ENCODE measurements at places on chromosomes 13 and 19.

DNA sequence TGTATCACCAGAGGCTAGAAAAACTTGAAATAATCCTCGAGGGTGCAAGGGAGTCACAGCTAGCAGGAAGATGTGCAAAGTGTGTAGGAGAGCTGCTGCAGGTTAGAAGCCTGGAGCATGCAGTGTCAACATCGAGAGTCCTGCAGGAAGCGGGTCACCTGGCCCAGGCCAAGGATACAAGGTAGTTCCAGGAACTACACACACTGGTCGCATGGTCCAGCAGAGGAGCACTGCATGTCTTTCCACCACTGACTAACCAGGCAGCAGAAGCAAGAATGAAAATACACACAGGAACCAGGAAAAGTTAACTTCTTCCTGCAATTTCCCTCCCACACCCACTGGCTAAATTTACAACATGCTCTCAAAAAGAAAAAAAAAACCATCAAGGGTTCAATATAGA, 36.0 kb upstream of the MIR17HG start:
- DNase-seq, result no peak

DNA sequence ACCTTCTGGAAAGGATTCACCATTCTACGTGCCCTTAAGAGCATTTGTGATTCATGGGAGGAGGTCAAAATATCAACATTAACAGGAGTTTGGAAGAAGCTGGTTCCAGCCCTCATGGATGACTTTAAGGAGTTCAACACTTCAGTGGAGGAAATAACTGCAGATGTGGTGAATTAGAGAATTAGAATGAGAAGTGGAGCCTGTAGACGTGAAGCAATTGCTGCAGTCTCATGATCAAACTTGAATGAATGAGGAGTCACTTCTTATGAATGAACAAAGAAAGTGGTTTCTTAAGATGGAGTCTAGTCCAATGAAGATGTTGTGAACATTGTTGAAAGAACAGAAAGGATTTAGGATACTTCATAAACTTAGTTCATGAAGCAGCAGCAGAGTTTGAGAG, 129.1 kb downstream of the TNFRSF19 start:
- no peak for DNase-seq

GRCh38 chr13:22218797-22219196, 547.9 kb downstream of the FGF9 start:
- DNase-seq, result no peak

GRCh38 chr13:107835339-107836018, 379.9 kb downstream of the LIG4 start:
- DNase-seq, result no peak

GRCh38 chr19:29695765-29696564, 19.1 kb downstream of the C19orf12 start:
- DNase-seq, result no peak

GRCh38 chr19:55678121-55678671, 3.2 kb downstream of the EPN1 start:
- DNase-seq, result peak; percentile 27

DNA sequence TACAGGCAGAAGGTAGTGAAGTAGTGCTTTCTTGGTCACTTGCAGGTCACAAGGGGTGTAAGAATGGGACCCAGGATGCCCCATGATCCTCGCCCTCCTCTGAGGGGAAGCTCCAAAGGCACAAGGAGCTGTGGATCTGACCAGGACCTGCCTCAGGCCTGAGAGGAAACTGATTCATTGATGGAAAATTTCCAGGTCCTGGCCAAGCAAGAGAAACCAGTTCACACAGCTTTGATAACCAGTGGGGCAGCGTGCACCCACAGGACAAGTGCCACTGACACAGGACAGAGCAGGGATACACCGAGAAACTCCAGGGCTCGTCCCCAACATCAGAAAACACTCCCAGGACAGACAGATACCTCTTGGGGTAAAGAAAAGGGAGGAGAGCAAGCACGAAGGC, 177.1 kb downstream of the RBM26 start:
- DNase-seq, result no peak

GRCh38 chr13:23059173-23059572, 121.6 kb upstream of the SGCG start:
- DNase-seq, result no peak

DNA sequence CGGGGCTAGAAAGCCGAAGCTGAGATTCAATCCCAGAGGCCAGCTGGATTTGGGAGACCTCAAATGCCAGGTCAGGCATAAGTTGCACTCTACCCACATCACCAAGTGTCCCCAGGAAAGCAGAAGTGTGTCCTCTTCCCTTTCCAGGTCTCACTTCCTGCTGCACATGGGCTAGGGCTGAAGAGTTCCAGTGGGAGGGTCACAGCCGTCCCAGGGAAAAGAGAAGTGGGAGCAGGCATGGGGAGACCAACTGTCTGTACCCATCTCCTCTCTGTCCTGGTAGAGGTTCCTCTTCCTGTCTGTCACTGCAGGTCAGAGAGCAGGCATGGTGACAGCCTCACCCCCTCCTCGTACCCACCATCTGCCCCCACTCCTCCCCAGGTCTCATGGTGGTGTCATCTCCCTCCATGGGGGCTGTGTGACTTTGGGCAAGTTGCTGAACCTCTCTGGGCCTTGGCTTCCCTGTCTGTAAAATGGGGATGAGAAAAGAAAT, 14.8 kb downstream of the AXL start:
- peak; percentile 9 for DNase-seq

- DNase-seq, result no peak
Observed at GRCh38 chr13:71870100-71870499, 3.1 kb upstream of the DACH1 start.

GRCh38 chr13:113468029-113468428, 14.7 kb upstream of the ADPRHL1 start:
- no peak for DNase-seq

GRCh38 chr13:77329911-77330584, 3.2 kb upstream of the MYCBP2 start:
- peak; percentile 21 for DNase-seq
